A549 treated with ZK216348 at 1 μM for 4 hours (cell line): ENCODE measurements at places on chromosomes 13 and 19. TPM values are rescaled to one million over a fixed set of nuclear protein-coding genes. Genes with fewer than 3 reads are reported as not detected.

The S1PR4 gene
- total RNA-seq = 0.09 to 0.20 TPM (median 0.17 TPM) in 4 of 5 replicates, not detected in the other

The HAUS5 gene
- 10.7 to 19.3 TPM (median 15.2 TPM) in 5 replicates for total RNA-seq

The PPP1R13L gene
- total RNA-seq = 28.2 to 49.5 TPM (median 33.1 TPM) in 5 replicates

The GDF15 gene
- total RNA-seq = 15.2 to 41.1 TPM (median 30.8 TPM) in 5 replicates

The PSG2 gene
- total RNA-seq = not detected in 5 replicates

The RUBCNL gene
- total RNA-seq = 0.08 to 0.11 TPM (median 0.11 TPM) in 3 of 5 replicates, not detected in the others

The CCDC70 gene
- not detected in 5 replicates for total RNA-seq

The PSG11 gene
- total RNA-seq = not detected in 5 replicates

The DIAPH3 gene
- total RNA-seq = 4.7 to 9.7 TPM (median 8.7 TPM) in 5 replicates

The CCDC194 gene
- total RNA-seq = not detected in 5 replicates

The A1BG gene
- 7.2 to 12.3 TPM (median 10.0 TPM) in 5 replicates for total RNA-seq

The CHMP2A gene
- 180 to 230 TPM (median 198 TPM) in 5 replicates for total RNA-seq

The MYH14 gene
- 4.0 to 7.5 TPM (median 6.7 TPM) in 5 replicates for total RNA-seq

The TMEM221 gene
- total RNA-seq = 0.14 to 0.91 TPM (median 0.63 TPM) in 5 replicates

The POSTN gene
- 0.15 TPM in 1 of 5 replicates, not detected in the others for total RNA-seq

The PRTN3 gene
- total RNA-seq = 0.24 to 0.64 TPM (median 0.34 TPM) in 3 of 5 replicates, not detected in the others

The CEACAM16 gene
- total RNA-seq = 0.08 to 0.19 TPM (median 0.16 TPM) in 3 of 5 replicates, not detected in the others

The ZNF98 gene
- total RNA-seq = not detected in 5 replicates

The SIAH3 gene
- not detected in 5 replicates for total RNA-seq

The PODNL1 gene
- total RNA-seq = 0.95 to 1.7 TPM (median 1.0 TPM) in 5 replicates

The VSTM1 gene
- total RNA-seq = 0.55 to 0.92 TPM (median 0.78 TPM) in 3 of 5 replicates, not detected in the others

The KCNRG gene
- total RNA-seq = 0.41 to 1.0 TPM (median 0.59 TPM) in 5 replicates

The CGB2 gene
- total RNA-seq = 0.41 to 0.94 TPM in 2 of 5 replicates, not detected in the others

The FBXO17 gene
- total RNA-seq = 60.0 to 90.4 TPM (median 86.0 TPM) in 5 replicates

The DZIP1 gene
- total RNA-seq = 9.0 to 18.8 TPM (median 14.1 TPM) in 5 replicates

The KLK8 gene
- total RNA-seq = not detected in 5 replicates

The PRODH2 gene
- total RNA-seq = 0.13 to 0.52 TPM (median 0.38 TPM) in 5 replicates

The CEACAM7 gene
- not detected in 5 replicates for total RNA-seq

The LGALS14 gene
- total RNA-seq = not detected in 5 replicates

The CLEC4G gene
- total RNA-seq = not detected in 5 replicates

The ADGRE2 gene
- 0.53 to 1.4 TPM (median 0.99 TPM) in 5 replicates for total RNA-seq

The GNG8 gene
- not detected in 5 replicates for total RNA-seq

The EFNB2 gene
- total RNA-seq = 3.4 to 4.5 TPM (median 4.0 TPM) in 5 replicates

The CYSLTR2 gene
- not detected in 5 replicates for total RNA-seq
